ACHN (cell line): ENCODE measurements at places on chromosomes 4 and X.

DNA sequence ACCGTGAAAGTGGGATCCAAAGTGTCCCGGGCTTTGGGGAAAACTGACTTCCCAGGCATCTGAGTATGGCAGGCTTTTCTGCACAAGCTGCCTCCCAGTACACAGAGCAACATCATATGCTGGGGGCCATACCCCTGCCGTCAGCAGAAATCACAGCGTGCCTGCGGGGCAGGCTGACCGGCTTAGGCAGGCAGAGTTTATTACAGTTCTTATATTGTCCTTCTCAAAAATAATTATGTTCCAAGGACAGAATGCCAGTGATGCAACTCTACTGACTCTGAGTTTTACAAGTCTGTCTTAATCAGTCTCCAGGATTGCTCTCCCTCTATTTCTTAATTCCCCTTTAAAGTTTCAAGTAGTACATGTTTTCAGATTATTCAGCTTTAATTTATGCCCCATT is 37.0 kb downstream of the IL21 start:
- no peak for DNase-seq

DNA sequence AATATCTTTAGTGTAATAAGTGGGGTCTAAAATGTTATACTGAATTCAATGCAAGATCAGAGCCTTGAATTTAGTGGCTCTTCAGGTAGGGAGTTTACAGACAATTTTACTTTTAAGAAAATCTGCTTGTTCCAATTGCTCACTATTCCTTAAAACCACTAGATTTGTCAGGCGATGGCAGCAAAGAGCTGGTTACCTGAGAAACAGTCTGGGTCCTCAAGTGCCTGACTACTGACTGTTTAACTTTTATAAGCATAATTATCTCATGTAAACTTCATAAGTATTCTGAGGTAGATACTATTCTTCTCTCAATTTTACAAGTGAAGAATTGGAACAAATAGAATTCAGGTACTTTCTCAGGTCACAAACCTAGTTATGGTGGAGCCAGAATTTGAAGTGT is 84.3 kb downstream of the RRAGB start:
- DNase-seq: no peak

- peak; percentile 17 for DNase-seq
Measured at GRCh38 chr4:52037689-52038102, 403 bp downstream of the SGCB start.

GRCh38 chr4:179225594-179225993 is 1783.4 kb upstream of the AGA start:
- DNase-seq: no peak

DNA sequence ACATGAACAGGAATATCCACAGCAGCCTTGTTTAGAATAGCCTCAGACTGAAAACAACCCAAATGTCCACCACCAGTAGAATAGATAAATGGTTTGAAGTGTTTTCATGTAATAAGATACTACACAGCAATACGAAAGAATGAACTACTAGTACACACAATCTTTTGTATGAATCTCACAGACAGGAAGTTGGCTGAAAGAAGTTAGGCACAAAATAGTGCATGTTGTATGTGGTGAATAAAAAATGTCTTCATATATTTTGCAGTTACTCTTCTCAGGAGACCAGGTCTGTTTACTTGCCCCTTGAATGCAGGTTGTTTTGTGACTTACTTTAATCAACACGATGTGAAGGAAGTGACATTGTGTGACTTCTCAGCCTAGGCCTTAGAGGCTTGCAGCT is 75.9 kb upstream of the LEF1 start:
- DNase-seq: no peak
